T-cell (primary cell): ENCODE measurements at places on chromosomes 6 and 20. TPM values are rescaled to one million over a fixed set of nuclear protein-coding genes. Genes with fewer than 3 reads are reported as not detected.

GRCh38 chr20:33370291-33370690 lies 31.0 kb downstream of the CDK5RAP1 start:
- peak; percentile 63 for DNase-seq

GRCh38 chr6:137832110-137832509 lies 34.9 kb upstream of the TNFAIP3 start:
- DNase-seq = no peak

CASS4 gene
- total RNA-seq = 8.0 TPM

GRCh38 chr6:4645713-4646360 lies 130.4 kb upstream of the CDYL start:
- DNase-seq = no peak

- DNase-seq = no peak
Measured at GRCh38 chr20:51985013-51985415, 182.7 kb upstream of the SALL4 start.

DNA sequence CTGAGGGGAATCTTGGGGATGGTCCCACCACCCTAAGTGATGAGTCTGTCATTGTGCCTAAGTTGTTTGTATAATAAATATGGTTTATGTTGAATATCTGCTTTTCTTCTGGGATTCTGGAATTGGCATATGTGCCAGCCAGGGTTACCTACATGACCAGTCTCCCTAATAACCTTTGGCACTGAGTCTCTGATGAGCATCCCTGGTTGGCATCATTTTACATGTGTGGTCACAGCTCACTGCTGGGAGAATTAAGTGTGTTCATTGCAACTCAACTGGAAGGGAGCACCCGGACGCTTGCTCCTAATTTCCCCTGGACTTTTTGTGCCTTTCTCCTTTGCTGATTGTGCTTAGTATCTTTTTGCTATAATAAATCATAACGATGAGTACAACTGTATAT lies 8.1 kb downstream of the SMAP1 start:
- no peak for DNase-seq
